ENCODE measurements at places on chromosomes 3 and 15.

- DNase-seq, result no peak
Observed at GRCh38 chr15:44160796-44161195, 34.3 kb downstream of the FRMD5 start.

- no peak for DNase-seq
Observed at GRCh38 chr15:49723981-49724380, 103.1 kb downstream of the DTWD1 start.

- no peak for DNase-seq
Observed at GRCh38 chr3:177194299-177194698, 3.0 kb downstream of the TBL1XR1 start.

DNA sequence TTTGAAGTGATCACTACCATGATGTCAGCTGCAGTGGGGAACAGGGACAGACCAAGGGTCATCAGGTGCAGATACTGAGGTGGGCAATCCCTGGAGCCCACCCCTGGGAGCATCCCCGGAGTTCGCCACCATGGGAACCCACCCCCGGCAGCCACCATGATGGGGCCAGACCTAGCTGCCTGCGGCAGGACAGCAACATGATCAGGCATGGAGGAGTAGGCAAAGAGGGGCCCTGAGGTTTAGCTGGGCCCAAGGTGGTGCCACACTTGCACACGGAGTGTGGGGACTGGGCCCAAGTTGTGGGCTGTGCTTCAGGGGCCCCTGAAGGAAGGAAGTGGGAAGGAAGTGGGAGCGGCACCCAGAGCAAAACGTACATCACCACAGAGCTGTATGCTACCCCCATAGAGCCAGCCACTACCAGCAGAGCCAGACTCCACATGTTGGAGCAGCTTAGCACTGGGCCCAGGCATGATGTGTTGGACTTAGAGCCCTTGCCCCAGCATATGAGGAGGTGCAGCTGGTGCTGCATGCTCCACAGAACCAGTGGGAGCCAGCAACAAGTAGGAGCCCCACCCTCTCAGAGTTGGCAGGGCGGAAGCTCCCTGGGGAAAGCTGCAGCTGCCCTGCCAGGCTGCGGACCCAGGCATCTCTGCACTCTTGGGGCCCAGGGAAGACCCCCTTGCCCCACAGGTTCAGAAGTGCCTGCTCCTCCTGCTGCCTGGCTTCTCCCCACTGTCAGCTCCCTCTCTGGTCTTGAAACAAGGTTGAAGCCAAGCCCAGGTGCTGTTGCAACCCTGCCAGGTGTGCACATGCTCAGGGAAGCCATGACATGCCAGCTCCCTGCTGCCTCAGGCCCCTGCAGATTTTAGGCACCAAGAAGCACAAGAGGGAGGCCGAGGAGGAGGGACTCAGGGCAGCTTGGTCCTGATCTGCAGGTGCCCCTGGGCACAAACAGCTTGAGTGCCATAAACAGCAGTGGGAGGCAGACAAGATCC lies 515.3 kb downstream of the ZBBX start:
- no peak for DNase-seq

DNA sequence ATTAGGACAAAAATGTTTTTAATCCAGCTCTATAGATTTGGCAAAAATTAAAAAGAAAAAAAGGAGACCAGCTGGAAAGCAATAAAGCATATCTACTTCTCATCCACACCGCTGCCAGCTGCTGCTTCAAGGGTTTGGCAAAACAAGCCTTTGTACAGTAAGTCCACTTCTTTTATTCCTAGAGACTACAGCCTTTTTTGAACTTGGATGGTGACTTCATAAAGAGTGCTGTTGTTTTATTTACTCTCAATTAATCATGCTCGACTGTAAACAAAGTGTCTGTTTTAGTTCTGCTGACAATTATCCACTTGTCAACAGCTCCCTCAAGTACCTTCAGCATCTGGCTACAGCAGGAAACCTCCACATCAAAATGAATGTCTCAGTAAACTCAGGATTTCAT lies 12.3 kb upstream of the FOXB1 start:
- no peak for DNase-seq

- no peak for DNase-seq
Observed at GRCh38 chr15:97168704-97169475, 791.6 kb upstream of the ARRDC4 start.

- DNase-seq, result no peak
Observed at GRCh38 chr3:191362524-191363090, 32.3 kb upstream of the UTS2B start.

DNA sequence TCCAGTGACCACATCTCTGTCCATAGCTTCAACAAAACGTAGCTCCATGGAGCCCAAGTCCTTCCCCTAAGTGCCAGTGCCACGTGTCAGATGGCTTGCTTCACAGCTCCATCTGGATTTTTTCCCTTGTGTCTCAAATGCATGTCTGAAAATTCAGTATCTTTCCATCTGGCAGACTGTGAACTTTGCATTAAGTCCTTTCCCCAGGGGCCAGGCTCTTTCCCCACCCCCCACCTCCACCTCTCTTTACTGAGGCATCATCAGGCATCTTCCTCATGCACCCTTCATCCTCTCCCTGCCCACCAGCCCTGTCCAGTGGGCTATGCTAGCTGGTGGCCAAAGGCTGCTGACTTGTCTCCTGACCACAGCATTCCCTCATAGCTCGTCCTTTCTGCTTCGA lies 53.7 kb downstream of the PDIA5 start:
- DNase-seq, result no peak

- DNase-seq, result no peak
Observed at GRCh38 chr3:58116985-58117384, 93.8 kb downstream of the DNASE1L3 start.

- no peak for DNase-seq
Observed at GRCh38 chr3:25064681-25065080, 363.4 kb upstream of the RARB start.

- no peak for DNase-seq
Observed at GRCh38 chr3:139110072-139110830, 65.6 kb upstream of the PRR23C start.

GRCh38 chr3:38150780-38151528 lies 12.5 kb downstream of the MYD88 start:
- DNase-seq, result no peak

DNA sequence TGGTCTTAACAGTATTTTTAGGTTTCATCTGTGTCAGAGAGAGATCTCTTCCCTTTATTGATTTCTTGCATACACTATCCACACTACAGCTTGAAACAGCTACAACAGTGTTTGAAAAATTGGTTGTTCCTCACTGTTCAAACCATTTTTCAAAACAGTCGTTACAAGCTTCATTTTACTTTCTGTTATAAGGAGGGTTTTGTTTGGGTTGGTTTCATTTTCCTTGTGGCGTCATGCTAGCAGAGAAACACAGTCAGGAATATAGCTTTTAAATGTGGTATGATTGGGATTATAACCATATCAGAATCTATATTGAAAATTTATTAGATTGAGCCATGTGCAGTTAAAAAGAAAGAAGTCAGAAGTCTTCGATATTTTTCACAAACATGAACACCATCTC lies 400.6 kb downstream of the ZBTB20 start:
- DNase-seq, result no peak

- DNase-seq, result no peak
Observed at GRCh38 chr3:162670181-162670580, 1173.6 kb downstream of the OTOL1 start.

- no peak for DNase-seq
Observed at GRCh38 chr3:123365450-123366143, 83.3 kb downstream of the ADCY5 start.

DNA sequence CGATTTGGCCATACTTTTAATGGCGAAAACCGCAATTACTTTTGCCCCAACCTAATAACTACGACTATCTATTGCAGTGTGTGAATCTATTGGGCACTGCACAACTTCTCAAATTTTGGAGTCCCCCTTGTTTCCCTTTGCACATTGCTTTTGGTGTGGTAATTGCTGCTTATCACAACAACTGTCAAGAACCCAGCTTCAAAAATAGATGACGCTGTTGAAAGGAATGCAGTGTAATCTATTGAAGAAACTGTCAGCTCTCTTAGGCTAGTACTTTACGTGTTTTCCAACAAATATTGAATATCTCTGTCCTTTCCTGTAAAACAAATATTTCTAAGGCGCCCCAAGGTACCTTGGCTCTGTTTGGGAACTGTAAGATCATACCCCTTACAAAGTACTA lies 222.8 kb upstream of the UBE2E2 start:
- DNase-seq, result no peak

- no peak for DNase-seq
Observed at GRCh38 chr3:185979721-185980121, 41.9 kb upstream of the TRA2B start.

DNA sequence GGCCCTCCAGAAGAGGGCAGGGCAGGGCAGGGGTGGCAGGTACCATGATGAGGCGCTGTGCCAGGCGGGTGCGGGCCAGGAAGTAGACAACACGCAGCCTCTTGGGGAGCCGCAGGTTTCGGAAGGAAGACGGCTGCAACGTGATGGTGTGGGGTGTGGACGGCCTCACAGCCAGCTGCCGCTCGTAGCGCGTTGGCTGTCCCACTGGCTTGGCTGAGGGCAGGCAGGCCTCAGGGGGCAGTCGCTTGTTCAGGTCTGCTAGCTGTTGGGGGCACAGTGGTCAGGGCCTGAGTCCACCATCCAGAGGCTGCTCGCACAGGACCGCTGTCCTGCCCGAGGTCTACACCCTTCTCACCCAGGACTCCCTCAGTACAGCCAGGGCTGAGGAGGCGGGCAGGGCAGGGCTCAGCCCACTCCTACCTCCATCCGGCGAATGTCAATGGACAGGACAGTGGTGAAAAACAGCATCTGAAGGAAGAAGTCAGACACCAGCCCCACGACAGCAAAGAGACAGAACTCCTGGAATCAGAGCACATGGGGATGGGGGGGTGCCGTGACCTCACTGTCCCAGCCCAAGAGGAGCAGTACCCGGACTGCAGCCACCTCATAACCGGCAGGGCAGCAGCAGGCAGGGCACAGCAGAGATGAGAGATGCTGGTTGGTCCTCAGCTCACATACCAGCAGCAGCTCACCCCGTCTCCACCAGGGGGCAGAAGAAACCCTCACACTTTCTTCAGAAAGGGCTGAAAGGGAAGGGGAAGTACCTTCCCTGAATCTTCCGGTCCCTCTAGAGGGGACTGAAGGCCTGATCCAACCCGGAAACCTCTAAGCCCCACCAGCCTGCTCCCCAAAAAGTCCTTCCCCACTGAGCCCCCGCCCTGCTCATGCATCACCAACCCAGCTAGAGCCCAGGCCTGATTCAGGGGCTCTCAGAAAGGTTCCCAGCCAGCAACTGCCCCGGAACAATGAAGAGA lies 40.0 kb downstream of the PTPN23 start:
- peak; percentile 74 for DNase-seq

DNA sequence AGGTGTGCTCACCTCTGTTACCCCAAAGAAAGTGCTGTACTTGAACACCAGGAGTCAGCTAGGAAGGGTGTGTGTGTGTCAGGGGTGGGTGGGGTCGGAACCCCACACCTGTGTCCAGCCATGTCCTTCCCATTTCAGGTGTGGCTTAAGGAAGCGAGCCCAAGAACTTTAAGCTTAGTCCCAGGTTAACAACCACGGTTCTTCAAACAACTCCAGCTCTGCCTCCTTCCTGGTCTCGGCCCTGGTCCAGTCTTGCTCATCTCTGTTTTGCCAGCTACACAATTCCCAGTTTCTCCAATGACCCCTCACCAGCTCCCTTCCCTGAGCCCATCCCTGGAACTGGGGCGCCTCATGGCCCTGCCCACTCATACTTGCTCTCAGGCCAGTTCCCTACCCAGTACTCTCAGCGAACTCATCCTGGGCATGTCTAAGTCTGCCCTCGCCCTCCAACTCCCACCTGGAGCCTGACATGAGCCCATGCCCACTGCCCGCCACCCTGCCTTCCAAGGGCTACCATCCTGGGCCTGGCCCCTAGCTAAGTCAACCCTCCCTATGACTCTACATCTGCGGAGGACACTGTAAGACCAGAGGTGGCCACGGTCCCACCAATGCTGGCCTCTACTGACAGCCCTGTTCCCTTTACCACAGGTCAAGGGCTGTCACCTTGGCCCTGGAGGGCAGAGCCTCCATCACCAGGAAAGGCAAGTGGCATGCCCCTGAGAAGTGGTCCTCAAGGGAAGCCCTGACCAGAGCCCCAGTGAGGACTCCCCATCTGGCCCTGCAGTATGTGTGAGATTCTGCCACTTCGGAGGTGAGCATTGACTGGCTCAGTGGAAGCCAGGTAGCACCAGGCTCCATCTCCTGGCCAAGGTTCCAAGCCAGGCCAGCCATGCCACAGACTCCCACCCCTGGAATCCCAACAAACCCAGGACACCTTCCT lies 9.2 kb downstream of the POC1A start:
- DNase-seq, result no peak

- no peak for DNase-seq
Observed at GRCh38 chr15:64507293-64507802, 47.0 kb downstream of the ZNF609 start.

DNA sequence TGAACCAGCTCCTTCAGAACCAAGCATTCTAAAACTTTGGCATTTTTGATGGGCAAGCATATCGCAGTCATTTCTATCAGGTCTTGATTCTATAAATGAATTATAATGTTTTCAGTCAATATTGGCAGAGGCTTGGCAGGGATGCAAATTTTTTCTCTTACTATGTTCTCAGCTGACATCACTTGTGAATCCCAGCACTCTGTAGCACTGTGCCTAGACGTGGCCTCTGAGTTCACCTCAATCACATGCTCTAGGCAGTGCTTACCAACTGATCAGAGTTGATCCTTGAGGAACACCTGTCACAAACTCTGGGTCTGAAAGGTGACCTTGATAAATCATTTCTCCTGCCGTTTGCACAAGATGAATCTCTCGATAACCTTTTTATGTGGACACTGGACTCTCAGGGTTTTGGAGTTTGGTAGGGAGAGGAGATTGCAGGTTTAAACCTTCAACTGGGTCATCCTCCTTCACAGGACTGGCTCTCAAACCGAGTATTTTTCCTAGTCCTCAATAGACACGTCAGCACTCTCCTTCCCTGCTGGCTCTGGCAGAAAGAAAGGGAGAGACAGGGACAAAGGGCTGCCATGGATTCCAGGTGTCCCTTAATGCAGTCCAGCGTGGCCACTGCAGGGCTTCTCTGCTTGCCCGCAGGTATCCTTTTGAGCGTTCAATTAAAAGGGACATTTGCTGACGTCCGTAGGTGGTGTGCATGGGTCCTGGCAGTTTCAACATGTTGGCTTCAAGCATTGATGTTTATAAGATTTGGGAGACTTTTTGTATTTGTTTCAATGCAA lies 222.3 kb upstream of the CMC1 start:
- no peak for DNase-seq

DNA sequence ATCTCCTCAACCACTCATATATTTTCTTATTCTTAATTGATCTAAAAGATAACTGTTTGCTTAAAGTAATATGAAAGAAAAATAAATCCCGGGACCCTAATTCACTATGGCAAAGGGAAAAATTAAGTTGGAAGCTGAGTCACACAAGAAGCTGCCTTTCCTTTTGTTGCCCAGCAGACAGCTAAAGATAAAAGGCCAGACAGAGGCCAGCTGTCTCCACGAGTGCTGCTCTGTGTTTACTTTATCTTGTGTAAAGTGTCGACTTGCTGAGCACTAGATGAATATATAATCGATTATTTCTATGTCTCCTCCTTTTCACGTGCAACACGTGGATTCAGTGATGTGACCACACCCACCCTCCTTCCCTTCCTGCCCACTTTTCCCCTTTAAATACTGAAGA lies 52.8 kb upstream of the NSMCE3 start:
- no peak for DNase-seq

GRCh38 chr3:21920421-21920861 lies 169.4 kb upstream of the ZNF385D start:
- DNase-seq, result no peak
